Bone marrow (tissue), 2 donors: ENCODE measurements at places on chromosomes 4 and X.

GRCh38 chr4:25367004-25367621 lies 9.9 kb upstream of the ANAPC4 start:
- no peak for DNase-seq

DNA sequence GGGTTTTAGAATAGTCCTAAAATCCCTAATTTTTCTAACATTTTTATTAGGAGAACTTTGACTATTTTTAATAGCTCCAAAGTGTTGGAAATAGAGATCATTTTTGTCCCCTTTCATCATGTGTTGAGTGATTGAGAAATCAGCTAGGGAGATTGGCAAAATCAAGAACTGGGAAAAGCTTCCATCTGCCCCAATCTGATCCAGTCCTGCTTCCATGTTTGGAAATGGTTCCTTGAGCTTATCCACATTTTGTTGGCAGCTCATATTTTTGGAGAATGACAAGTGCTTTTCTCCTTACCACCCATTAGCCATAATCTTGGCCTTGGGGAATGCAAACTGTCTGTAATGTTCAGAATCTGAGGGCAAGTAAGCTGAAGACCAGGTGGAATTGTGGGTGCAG lies 73.9 kb downstream of the SYNPO2 start:
- no peak for DNase-seq

DNA sequence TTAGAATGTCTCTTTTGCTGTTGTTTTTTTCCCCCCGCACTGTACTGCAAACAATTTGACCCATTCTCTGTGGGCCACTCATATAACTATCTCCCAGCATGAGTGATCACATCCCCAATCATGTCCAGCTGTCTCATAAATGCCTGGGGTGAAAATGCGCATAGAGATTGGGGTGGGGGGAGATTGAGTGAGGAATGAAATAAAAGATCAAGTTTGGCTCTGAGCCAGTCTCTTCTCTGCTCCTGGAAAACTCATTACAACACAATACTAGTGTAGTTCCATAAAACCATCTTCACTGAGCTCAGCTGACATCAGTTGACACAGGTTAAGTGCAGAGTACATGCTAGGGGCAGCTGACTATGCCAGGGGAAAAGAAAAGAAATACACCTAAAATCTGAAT lies 96.9 kb downstream of the EGF start:
- DNase-seq: no peak

DNA sequence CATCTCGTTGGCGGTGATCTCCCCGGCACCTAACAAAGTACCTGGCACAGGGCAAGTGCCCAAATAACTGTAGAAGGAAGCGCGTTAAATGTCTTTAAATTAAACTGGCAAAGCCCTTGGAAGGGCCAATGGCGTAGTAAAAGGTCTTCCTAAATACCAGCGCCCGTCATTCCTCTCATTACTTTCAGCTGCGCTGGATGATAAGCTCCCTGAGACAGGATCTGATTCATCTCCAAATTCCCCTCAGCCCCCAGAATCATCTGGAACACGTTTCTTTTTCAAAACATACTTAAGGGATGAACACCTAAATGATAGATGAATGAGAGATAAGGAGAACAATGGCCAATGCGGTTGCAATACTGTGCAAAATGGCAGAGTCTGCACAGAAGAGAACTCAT lies 95.1 kb downstream of the AFAP1 start:
- no peak for DNase-seq

- DNase-seq: no peak
Measured at GRCh38 chr4:181323061-181323460, 920.1 kb upstream of the TENM3 start.

DNA sequence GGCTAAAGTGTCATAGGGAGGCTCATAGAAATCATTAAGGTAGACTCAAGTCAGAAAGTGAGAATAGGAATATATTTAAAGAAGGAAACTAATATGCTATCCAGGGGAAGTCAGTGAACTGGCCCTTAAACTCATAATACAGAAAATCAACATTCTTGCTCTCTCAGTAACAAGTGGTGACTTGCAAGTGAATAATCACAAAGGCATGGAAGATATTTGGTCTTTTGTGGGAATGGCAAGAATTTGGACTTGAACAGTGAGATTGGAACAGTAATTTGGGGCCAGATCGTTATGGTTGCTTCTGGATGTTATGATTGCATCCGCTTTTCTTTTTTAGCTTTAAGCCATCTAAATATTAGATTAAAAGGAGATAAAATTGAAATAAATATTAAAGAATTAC lies 103.8 kb downstream of the TBC1D19 start:
- no peak for DNase-seq

- DNase-seq: no peak
Measured at GRCh38 chrX:2897311-2897689, 31.8 kb downstream of the ARSD start.

- no peak for DNase-seq
Measured at GRCh38 chr4:19239565-19239964, 1012.1 kb upstream of the SLIT2 start.

DNA sequence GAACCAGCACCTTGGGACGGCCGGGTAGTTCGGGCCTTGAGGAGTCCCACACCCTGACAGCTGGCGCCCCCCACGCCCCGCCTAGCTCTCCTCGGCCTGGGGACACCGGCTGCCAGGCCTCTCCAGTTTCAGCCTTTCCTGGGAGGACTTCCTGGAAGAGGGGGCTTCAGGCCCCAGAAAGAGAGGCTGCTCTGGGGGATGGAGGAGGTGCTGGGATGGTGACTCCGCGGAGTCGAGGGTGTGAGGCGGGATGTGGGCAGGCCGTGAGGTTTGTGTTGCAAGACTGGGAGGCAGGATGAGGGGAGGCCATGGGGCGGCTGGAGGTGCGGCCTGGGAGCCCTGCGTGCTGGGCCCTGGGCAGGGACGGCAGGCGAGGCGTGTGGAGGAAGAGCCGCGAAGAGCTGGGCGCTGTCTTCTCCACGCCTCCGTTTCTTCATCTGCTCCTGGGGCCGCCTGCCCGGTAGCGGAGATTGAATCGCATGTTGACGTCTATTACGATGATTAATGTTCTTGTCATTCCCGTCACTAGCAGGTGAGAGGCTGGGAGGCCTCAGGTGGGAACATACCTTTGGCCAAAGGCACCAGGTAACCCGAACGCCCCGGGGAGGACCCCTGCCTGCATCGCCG lies 918 bp upstream of the FGFRL1 start:
- DNase-seq: peak; percentile 62

DNA sequence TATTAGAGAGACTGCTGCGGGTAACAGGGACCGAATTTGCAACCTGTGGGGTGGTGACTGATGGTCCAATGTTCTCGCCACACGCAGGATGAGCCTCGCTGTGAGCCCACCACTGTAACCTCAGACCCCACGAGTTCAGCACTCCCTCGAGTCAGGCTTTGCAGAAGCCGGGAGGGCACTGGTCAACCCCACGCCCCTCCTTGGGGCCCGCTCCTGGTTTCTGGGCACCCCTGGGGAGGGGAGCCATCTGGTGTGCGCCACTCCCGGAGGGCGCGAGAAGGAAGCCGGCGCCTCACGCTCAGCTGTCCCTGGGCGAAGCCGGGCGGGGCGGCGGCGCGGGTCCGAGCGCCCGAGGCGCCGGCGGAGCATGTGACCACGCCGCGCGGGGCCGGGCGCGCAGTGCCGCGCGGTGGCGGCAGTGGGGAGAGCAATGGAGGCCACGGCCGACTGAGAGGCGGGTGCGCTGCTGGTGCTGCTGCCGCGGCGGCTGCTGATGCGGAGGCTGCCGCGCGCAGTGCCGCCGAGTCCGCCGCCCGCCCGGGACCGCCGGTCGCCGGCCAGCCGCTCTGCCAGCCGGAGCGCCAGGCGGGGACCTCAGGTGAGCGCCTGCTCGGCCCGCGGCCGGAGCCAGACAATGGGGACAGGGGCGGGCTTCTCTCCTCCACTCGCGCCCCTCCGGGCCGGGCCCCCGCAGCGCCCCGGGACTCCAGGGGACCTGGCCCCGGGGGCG lies 100.1 kb downstream of the CEP135 start:
- DNase-seq: peak; percentile 29

DNA sequence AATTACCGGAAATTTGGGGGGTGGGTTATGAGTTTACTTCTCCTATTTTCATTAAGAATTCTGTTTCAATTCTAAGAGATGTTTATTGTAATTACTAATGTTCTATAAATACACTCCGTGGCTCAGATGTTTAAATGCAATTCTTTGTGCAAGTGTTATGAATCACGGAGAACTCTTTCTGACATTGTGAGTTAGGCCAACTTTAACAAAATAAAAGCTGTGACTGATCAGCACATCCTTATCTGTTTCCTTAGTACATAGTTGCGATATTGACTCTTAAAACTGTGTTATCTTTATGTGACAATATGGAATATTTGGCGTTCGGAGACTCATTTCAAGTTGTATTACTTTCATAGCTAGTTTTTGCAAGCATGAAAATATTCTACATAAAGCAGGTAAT lies 902 bp downstream of the KLHL4 start:
- no peak for DNase-seq

DNA sequence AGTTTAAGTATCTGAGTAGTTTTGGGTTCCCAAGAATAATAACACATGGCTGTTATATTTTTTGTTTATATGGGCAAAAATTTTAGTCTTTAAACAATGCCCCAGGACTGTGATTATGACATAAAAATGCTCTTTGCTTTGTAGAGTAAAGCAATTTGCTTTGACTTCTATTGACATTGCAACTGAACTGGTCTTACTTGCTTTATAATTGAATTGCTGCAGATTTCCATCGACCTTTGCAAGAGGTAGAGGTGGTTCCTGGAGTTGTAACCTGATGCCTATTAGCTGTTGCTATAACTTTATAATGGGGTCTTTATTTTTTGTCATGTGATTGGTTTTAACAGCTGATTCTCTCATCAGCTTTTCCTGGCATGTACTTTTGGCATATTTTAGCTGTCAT lies 302.9 kb downstream of the ARHGAP10 start:
- DNase-seq: no peak

- DNase-seq: peak; percentile 41
Measured at GRCh38 chrX:107674480-107675364, 46.4 kb downstream of the PRPS1 start.

GRCh38 chr4:141645611-141646340 lies 9.4 kb downstream of the IL15 start:
- DNase-seq: no peak

GRCh38 chrX:31228909-31229308 lies 157.1 kb upstream of the FTHL17 start:
- peak; percentile 63 for DNase-seq

GRCh38 chrX:39377157-39377556 lies 575.9 kb downstream of the MID1IP1 start:
- no peak for DNase-seq

DNA sequence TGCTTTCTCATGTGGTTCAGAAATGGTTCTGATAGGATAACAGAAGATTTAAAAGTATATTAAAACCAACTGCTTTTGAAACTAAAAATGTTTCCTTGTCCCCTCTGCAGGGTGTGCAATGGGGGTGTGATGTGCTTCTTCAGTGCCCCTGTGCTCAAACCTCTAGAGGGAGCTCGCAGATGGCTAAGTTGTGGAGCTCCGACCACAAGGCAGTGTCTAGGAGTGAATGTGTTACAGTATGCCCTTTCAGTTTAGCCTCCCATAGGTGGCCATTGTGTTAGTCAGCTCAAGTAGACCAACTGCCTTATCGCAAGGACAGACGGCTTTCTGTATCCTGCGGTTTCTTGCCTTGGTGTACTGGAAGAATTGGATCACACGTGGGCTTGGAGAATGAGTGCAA lies 130.5 kb downstream of the TENT5D start:
- DNase-seq: no peak

GRCh38 chr4:82555276-82555675 lies 6.5 kb downstream of the TMEM150C start:
- no peak for DNase-seq

- DNase-seq: no peak
Measured at GRCh38 chrX:15998350-15998749, 125.0 kb upstream of the GRPR start.

- no peak for DNase-seq
Measured at GRCh38 chrX:110414679-110415439, 56.2 kb downstream of the RTL9 start.

DNA sequence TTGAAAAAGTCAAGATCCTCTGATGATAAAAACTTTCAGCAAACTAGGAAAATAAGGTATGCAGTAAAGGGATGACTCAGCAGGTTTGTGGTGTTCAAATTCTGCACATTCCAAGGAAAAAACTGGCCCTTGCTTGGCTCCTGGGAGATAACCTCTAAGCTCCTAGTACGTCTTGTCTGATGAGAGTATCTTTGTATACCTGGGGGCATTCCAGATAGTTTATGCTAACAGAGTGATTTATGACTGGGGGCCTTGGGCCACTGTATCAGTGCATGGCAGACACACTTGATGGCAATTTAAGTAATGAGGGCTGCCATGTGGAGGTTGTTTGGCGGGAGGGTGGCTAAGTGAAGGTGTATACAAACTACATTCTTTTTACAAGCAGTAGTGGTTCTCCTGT lies 56.9 kb downstream of the NSG1 start:
- DNase-seq: no peak

DNA sequence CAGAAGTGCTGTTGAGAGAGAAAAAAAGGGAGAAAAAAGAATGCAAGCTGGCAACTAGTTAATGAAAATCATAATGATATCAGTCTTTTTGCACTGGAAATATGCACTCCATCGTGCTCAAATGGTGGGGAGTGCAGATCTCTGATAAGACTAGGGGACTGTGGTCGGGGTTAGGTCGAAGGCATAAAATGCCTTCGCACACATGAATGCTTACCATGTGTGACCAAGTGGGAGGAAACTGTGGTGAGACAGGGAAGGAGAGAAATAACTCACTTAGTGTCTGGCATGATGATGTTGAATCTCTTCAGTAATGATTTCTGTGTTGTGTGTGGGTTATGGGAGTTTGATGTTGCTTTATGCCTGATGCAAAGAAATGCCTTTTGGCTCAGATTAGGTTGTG lies 358.9 kb downstream of the FBXO8 start:
- DNase-seq: no peak

GRCh38 chr4:85402371-85402770 lies 72.6 kb upstream of the ARHGAP24 start:
- DNase-seq: no peak

- DNase-seq: no peak
Measured at GRCh38 chrX:7771788-7772438, 71.1 kb upstream of the VCX start.

DNA sequence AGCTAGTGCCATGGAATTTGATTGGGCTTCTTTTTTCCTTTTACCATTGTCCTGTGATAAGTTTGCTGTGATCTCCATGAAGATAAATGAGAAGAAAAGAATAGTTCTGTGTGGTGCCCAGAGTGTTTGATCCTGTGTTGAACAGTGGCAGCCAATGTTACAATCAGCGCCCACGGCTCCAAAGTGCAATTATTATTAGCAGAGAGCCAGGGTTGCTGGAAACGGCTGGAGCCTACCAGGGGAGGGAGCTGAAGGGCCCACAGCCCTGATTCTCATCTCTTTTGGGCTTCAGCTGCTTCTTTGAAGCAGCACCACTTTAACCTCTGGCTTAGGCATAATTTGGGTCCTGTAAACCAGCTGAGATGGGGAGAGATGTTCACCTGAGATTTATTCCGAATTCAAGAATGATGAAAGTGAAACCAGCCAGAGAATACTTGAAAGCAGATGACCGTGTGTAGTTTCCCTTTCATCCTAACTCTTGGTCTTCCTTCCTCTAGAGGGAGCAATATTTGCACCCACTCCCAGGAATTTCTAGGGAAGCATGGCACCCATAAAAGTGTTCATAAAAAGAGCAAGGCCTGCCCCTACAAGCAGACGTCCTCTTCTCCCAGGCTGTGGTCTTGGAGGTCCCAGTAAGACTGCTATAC lies 298.3 kb downstream of the EVC2 start:
- no peak for DNase-seq
